EL (cell line): ENCODE measurements at places on chromosomes 5 and 9.

DNA sequence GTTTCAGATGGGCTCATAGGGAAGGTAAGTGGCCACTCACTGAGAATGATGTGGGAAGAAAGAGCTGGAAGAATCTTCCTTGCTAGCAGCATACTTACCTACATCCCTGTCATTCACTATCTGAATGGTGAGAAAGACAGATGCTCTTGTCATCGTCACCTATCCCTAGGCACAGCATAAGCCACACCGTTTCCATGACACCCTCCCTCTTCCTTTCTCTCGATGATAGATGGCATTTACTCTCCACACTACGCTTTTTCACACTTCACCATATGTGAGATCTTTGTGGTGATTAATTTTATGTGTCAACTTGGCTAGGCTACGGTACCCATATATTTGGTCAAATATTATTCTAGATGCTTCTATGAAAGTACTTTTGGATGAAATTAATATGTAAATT, 44.4 kb upstream of the FER start:
- no peak for DNase-seq

DNA sequence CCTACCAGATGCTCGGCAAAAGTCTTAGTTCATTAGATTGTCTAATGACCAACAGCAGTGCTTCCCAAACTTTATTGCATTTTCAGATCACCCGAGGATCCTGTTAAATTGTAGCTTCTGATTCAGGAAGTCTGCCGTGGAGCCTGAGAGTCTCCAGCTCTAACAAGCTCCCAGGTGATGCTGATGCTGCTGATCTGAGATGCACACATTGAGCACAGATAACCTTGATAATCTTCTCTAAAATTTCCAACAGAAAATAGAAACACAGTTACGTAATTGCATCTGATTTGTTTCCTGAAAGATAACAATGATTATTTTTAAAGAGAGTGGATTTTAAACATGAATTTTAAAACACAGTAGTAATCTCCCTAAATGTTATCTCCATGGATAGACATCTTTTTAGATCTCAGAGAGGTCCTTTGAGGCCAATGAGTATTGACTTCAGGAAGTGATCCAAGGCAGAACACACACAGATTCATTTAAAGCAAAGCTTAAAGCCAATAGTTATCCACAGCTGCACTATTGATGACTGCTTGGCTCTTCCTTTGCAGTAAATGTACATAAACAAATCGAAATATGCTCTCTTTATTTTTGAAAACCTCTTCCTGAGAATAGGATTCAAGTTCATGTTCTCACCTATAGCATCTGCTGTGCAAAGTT, 122.8 kb upstream of the TNPO1 start:
- DNase-seq: no peak

DNA sequence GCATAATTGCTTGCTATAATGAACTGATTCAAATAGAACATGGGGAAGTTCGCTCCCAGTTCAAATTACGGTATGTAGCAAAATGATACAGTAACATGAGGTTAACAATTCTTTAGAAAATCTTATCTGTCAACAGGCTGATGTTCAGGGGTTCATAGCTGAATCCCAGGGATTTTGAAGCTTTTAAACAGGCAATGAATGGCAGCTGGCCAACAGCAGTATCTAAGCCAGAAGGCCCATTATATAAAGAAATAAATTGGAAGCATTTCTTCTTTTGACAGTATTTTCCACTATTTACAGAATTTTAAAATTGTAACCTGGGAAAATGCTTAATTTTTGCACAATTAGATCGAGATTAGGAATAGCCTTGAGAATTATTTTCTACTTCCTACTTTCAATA, 126.8 kb downstream of the PDE8B start:
- no peak for DNase-seq

GRCh38 chr9:127574072-127574993, 37.7 kb upstream of the STXBP1 start:
- peak; percentile 78 for DNase-seq

DNA sequence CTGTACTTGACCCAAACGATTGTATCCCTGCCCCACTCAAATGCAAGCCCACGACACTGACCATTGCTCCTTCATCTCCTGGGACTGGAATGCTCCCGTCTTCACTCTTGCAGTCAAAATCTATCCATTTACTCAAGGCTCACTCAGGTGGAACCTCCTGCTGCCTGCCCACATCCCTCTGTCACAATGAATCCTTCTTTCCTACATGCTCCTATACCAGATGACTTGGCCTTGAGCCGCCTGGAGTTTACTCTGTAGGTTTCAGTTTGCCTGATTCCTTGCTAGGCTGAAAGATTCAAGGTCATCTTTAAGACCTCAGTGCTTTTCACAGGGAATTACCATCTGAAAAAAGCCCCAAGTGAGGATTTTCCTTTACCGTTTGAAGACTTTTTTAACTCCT, 264.1 kb downstream of the GLIS3 start:
- DNase-seq: no peak

DNA sequence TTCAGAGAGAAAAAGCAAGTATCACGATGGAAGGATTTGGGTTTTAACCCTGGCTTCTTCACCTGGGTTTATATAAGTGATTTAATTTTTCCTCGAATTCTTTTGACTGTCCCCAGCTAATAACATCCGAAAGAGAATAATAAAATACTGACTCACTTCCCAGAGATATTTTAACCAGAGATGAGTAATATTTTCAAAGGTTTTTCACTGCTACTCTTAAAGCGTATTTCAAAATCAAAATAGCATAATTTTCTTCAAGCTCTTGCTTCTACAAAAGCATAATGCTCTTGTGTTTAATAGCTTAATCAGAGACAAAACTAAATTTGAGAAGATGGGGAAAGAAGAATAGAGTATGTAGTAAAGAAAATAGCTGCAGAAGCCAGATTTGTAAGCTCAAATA, 215.2 kb upstream of the PTGER4 start:
- peak; percentile 43 for DNase-seq

DNA sequence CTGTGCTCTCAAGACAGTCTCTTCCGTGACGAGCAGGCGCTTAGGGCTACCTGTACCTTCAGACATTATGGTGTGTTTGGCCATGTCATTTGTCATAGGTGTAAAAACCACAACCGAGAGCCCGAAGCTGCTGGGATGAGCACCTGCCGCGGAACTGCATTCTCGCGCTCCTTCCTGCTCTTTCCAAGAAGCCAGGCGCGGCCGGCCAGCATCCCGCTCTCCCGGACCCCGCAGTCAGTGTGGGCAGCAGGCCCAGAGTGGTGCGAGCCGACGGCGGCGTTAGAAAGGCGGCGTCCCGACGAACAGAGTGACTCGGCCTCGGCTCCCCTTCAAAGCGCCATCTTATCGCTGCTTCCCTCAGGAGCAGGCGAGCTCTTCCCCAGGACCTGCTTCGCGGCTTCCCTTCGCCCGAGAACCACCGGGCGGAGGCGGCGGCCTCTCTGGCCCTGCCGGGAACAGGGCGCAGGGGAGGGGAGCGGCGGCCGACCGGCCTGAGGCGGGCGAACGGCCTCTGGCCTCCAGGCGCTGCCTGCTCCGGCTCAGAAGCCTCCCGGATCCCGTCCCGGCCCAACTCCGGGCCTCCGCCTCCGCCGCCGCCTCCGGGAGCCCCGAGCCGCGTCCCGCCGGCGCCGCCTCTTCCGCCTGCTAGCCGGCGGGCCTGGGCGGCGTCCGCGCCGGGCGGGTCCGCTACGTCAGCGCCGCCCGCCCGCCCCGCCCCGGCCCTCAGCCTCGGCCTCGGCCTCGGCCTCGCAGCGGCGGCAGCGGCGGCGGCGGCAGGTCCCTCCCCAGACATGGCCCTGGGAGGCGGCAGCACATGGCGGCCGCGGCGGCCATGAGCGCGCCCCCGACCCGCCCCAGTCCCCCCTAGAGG, at the start of gene FAM120A:
Gene FAM120A (plus strand): TSS at position 741 of the 871 bp plus-strand sequence. CDS start 231 bp downstream, outside the sequence.
- peak; percentile 82 for DNase-seq

GRCh38 chr5:106376522-106376921, 1294.2 kb downstream of the EFNA5 start:
- peak; percentile 16 for DNase-seq

DNA sequence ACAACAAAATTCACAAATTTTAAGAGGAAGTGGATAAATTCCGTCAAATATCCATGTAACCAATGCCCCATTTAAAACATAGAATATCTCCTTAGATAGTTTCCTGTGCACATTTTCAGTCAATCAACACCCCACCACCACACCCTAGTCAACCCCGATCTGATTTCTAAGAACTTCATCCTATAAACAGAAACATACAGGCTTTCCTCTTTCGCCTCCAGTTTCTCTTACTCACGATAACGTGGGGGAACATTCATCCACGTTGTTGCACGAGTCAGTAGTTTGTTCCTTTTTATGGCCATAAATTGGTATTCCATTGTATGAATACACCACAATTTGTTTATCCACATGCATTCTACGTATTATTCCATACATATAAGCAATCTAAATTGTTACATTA, 35.6 kb upstream of the TRIO start:
- no peak for DNase-seq

- DNase-seq: no peak
Measured at GRCh38 chr5:155189981-155190380, 176.4 kb downstream of the KIF4B start.

GRCh38 chr5:9339206-9339818, 206.6 kb downstream of the SEMA5A start:
- peak; percentile 39 for DNase-seq

GRCh38 chr9:124415102-124415851, at the start of gene PSMB7:
Gene PSMB7, minus strand, starts transcription at chr9:124415442. Its CDS starts 17 bp downstream, at chr9:124415425.
- peak; percentile 95 for DNase-seq

DNA sequence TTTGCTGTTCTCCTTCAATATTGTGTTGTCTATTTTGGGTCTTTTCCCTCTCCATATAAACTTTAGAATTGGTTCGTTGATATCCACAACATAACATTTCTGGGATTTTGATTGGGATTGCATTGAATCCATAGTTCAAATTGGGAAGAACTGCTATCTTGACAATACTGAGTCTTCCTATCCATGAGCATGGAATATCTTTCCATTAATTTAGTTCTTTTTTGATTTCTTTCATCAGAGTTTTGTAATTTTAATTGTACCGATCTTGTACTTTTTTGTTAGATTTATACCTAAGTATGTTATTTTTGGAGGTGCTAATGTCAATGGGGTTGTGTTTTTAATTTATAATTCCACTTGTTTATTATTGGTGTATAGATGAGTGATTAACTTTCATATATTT, 135.1 kb downstream of the NR3C1 start:
- no peak for DNase-seq

GRCh38 chr9:136943291-136944211, 987 bp downstream of the FBXW5 start:
- DNase-seq: peak; percentile 39

DNA sequence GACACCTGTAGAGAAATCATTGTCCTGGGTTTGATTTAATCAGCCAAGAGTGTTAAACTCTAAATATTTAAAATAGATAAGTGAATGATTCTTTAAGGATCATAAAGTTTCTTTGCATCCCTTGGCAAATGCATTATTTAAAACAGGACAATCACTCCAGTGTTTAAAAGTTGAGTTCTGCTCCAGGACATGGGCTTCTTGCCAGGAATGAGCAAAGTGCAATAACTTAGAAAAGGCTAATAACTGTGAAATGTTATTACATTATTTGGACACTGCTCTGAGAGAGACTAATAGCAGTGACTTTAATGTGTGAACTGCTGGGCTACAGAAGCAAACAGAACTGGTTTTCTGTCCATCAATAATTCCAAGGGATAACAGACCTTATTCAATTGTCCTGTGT, 283.3 kb downstream of the GABRB2 start:
- DNase-seq: no peak

DNA sequence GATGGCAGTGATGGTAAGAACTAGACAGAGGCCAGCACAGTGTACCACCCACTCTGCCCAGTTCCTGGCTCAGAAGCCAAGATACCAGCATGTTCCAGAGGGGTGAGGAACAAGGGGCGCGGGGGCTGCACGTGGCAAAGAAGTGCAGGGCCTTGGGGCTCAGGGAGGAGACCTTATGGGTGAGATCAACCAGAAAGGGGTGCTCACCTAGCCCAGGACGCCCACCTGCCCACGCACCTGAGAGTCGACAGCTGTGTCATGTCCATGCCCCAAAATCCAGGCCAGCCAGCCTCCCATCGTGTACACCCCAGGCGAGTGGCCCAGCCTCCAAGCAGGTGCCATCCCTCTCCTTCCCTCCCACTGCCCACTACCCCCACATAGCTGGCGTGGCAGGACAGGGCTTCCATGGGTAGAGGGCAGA, 34.9 kb downstream of the BICD2 start:
- no peak for DNase-seq

GRCh38 chr9:133273819-133274218, 1.2 kb downstream of the ABO start:
- no peak for DNase-seq

- DNase-seq: no peak
Measured at GRCh38 chr5:148421661-148422060, 37.9 kb downstream of the FBXO38 start.

DNA sequence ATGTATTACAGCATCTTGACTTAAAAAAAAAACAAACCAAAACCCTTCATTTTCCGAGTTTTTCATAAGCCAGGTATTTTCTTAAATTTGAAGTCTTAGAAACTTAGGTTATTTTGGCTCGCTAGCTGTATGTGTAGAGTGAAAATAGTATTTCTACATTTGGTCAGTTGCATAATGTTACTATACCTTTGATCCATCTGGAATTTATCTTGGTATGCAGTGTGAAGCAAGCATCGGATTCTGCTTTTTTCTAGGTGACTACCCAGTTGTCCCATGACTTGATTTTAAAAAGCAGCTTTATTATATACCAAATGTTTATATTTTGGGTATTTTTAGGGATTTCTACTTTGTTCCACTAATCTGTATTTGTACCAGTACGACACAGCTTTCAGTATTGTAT, 27.7 kb downstream of the UBAP1 start:
- no peak for DNase-seq

- DNase-seq: no peak
Measured at GRCh38 chr5:112549127-112549526, 130.1 kb upstream of the EPB41L4A start.

DNA sequence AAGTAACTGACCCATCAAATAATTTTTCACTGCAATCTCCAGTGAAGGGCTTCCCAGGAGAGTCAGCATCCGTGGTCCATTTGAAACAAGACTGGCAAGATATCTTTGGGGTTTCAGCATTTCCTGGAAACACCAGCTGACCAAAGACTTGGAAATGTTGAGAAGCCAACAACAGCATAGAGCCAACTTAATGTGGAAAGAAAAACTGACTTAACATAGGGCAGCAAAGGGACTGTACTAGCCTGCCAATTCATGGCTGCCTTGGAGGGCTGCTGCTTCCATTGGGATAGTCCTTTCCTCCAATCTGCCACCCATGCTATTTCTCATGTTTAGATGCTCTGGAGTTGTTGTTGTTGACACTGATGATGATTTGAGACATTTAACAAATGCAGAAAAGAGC, 76.5 kb upstream of the SPDL1 start:
- no peak for DNase-seq

- peak; percentile 76 for DNase-seq
Measured at GRCh38 chr9:109779711-109780452, at the start of gene PALM2AKAP2. Gene PALM2AKAP2, plus strand, starts transcription at chr9:109780198. Its CDS starts 291 bp downstream, at chr9:109780489.

GRCh38 chr9:136774416-136775045, 10.2 kb upstream of the LCN15 start:
- DNase-seq: no peak
